Cardiac muscle cell (in vitro differentiated cells and primary cell): ENCODE measurements at places on chromosomes 7 and 10.
A peak's percentile ranks its signal among the peaks of the same experiment; 100 is the strongest.

GRCh38 chr10:102554531-102554930 lies 50.8 kb downstream of the SUFU start:
- DNase-seq = no peak

DNA sequence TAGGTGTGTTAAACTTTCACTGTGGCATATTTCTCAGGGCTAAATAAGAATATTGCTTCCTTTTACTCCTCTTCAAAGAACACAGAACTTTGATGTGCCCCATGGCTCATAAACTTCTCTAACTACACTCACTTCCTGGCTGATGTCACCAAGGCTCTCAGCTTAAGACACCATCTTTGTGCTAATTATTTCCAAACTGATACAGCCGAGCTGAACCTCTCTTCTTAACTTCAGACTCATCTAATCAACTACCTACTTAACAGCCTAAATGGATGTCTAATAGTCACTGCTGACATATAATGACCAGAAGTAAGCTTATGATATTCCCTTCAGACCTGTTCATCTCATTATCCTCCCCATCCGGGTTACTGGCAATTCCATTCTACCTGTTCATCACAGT lies 3.6 kb downstream of the C10orf67 start:
- no peak for DNase-seq

DNA sequence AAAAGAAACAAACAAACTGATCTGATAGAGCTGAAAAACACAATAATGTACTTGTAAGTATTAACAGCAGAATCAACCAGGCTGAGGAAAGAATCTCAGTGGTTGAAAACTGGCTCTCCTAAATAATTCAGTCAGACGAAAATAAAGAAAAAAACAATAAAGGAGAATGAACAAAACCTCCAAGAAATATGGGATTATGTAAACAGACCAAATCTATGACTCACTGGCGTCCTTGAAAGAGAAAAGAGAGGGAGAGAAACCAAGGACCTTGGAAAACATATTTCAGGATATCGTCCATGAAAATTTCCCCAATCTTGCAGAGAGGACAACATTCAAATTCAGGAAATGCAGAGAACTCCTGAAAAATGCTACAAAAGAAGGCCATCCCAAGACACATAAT lies 62.9 kb downstream of the FBXL13 start:
- no peak for DNase-seq

DNA sequence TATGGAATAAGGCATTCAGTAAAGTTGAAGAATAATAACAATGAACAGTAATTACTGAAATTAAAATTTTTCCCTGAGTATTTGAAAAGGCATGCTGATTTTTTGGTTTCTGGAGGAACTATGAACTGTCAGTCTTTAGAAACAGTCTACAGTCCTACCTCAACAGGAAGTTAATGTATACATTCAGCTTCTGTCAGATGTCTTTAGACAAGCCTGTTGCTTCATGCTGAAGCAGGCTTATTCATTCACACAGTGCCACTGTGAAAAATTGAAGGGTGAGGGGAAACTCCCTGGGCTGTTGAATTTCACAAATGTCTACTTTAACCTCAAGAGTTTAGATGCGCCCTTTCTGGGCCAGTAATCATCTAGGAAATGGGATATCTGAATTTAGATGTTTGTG lies 3.5 kb downstream of the NRF1 start:
- DNase-seq = peak; percentile 34

- peak; percentile 44 for DNase-seq
These were observed 82.0 kb downstream of the AFAP1L2 start for GRCh38 chr10:114322344-114322743.
